ENCODE measurements at places on chromosomes 2 and 18.

DNA sequence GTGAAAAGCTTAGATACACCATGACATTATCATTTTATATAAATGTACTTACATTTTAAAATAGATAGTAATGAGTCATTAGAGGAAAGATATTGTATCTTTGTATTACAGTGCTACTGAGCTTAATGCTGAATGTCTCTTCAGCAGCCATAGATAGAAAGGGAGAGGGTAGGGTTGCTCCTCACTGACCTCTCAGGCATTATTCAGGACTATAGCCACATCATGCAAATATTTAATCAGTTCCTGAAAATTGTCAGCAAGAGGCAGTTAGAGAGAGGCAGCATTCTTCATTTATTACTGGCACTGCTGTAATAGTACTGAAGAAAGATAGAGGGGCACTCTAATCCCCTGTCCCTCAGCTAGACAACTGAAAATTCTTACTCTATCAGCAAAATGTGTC, 242.0 kb upstream of the TANK start:
- DNase-seq = no peak

- DNase-seq = no peak
These were observed 248.6 kb downstream of the SP3 start for GRCh38 chr2:173716458-173717052.

- DNase-seq = no peak
These were observed 23.7 kb upstream of the DSG1 start for GRCh38 chr18:31294199-31294747.

GRCh38 chr2:224562831-224563230, 22.3 kb downstream of the CUL3 start:
- DNase-seq = no peak

- DNase-seq = no peak
These were observed 10.0 kb upstream of the DUSP19 start for GRCh38 chr2:183068561-183068960.

DNA sequence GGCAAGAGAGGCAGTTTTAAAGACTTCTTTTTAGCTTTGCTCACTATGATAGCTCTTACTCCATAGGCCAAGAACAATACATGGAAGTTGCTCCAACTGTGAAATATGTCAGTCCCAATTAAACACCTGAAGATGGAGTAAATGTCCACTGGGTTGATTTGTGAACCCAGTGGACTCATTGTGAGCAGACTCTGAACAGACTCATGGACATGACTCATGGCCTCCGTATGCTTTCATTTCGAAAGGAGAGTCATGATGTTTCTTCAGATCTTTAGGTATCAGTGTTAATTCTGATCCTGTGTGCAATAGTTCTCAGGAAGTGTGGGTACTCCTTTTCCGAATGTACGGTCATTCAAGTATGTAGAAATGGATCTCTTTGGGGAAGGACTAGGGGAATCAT, 5.4 kb upstream of the CWC22 start:
- no peak for DNase-seq

DNA sequence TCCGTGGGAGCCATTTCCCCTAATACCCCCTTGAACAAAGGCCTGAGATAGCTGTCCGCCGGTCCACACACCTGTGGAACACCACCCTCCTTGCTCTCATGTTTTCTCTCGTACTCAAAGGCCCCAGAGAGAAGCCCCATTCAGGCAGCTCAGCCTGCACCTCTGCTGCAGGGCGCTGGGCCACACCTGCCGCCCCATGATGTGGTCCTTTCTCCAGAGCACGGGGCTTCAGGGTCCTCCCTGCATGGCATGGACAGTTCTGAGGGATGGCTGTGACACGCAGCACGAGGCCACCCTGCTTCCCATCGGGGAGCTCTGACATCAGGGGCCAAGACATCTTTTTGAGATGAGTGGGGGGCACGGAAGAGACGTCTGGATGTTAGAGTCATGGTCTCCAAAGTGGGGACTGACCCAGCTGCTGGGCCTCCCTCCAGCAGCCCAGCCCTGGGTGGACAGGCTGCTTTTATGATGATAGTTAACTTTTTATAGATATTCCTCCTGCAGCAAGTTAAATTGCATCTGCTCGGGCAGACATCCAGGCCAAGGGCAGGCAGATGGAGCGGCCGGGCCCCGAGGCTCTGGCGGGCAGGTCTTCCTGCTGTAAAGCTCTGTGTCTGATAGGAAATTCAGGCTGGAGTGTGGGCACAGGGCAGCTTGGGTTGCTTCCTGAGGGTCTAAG, 56.7 kb downstream of the SDC1 start:
- DNase-seq = no peak

- no peak for DNase-seq
These were observed 13.3 kb downstream of the CTIF start for GRCh38 chr18:48552130-48552529.

DNA sequence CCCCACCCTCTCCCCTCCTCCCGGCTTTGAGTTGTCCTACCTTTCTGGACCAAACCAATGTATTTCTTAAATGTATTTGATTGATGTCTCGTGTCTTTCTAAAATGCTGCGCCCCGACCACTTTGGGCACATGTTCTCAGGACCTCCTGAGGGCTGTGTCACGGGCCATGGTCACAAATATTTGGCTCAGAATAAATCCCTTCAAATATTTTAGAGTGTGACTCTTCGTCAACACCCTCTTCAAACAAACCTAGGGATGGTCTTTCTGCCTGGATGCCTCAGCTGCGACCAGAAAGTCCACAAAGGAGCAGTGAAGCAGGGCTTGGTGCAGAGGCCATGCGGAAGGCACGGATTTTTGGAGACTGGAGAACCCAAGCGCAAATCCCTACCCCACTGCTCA, 1.1 kb upstream of the SLC35F6 start:
- no peak for DNase-seq

GRCh38 chr2:168528016-168528415, 71.9 kb downstream of the CERS6 start:
- DNase-seq = no peak

DNA sequence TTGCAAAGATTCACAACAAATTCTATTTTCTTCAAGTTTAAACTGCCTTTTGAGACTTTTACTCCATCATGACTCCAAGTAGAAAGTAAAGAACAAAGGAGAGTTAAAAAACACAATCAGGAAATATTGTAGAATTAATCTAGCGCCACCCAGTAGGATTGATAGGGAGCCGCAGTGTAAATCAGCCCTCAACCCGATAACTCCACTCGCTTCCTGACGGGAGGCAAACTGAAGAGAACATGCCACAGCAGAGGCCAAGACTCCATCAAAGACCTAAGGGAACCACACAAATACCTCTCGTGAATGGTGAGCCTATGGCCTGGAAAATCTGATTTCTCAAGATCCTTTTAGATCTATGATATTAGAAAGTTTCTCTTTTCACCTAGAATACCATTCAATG, 319.0 kb downstream of the STK39 start:
- DNase-seq = no peak

DNA sequence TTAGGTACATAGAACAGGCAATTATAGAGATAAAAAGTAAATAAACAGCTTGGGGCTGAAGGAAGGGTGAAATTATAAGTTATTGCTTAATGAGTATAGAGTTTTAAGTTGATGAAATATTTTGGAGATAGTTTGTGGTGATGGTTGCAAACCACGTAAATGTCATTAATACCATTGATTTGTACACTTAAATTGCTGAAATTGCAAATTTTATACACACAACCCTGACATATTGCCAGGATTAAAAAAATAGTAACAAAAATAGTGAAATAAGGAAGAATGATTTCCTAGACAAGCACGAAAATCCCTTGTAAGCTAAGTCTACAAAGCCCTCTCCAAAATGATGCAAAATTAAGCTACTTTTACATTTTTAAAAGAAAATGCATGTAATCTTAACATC, 46.2 kb upstream of the RAB6D start:
- DNase-seq = no peak

GRCh38 chr18:23844991-23845680, 155.9 kb downstream of the LAMA3 start:
- no peak for DNase-seq

- no peak for DNase-seq
These were observed 232.0 kb downstream of the ANAPC1 start for GRCh38 chr2:111652038-111652437.

- no peak for DNase-seq
These were observed 37.5 kb upstream of the SOS1 start for GRCh38 chr2:39158351-39158750.

GRCh38 chr2:211744379-211744778, 794.2 kb downstream of the ERBB4 start:
- DNase-seq = no peak

- DNase-seq = no peak
These were observed 176.2 kb upstream of the NYAP2 start for GRCh38 chr2:225223301-225223700.

DNA sequence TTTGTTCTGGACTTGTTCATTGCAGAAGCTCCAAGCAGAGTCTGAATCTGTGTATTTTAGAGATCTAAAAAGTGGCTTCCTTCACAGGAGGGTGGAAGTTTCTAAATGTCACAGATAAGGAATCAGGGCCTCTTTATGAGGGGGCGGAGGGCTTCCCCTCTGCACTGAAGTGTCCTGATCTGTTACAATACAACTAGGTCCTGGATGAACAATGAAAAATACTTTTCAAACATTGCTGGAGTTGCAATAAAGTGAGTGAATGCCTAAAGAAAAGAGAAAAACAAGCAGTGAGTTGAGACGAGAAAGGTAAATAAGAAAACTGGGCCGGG, 179.3 kb upstream of the HDAC4 start:
- DNase-seq = no peak

DNA sequence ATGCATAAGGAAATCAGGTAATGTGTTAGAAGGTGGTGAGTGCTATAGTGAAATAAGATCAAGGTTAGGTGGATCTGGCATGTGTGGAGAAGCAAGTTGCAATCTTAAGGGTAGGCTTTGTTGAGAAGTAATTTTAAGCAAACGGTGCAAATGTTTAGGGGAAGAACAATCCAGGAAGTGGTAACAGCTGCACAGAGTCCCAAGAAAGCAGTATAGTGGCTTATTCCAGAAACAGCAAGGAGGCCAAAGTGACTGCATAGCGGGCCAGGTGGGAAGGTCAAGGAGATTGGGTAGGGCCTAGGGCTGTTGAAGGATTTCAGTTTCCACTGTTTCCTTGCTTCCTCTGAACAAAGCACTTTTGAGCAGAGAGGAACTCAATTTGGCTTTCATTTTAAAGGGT, 30.0 kb upstream of the RAB1A start:
- no peak for DNase-seq

DNA sequence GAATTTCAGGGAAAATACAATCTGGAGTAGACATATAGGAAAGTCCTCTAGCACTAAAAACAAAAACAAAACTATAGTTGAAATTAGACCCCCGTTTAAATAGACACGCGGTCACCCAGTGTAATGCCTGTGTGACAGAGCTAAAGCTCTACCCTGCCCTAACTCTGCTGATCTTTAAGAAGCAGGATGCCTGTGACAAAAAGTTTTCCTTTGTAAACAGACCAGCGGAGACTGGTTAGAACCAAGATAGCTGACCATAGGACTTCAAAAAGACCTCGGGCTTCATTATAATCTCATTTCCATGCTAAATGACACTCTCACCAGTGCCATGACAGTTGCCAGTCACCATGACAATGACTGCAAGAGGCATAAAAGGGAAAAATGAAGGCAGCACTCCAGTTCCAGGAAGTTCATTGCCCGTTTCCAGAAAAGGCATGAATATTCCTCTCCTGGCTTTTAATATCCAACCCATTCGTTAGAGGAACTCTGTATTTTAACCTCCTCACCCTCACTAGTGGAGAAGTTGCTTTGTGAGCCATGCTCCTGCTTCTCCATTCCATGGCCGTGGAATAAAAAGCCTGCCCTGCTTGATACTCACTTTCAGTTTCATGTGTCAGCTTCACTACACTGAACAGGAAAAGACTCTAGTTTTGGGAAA, 157.2 kb upstream of the COPS8 start:
- DNase-seq = no peak

DNA sequence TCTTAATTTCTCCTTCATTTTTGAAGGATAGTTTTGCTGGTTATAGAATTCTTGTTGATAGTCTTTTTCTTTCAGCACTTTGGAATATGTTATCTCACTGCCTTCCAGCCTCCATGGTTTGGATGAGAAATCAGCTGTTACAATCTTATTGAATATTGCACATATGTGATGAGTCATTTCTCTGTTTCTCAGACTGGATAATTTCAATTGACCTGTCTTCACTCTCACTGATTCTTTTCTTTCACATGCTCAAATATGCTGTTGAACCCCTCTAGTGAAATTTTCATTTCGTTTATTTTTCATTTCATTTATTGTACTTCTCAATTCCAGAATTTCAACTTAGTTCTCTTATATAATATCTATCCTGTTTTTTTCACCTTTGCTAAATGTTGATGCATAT, 22.2 kb downstream of the PDK1 start:
- no peak for DNase-seq

DNA sequence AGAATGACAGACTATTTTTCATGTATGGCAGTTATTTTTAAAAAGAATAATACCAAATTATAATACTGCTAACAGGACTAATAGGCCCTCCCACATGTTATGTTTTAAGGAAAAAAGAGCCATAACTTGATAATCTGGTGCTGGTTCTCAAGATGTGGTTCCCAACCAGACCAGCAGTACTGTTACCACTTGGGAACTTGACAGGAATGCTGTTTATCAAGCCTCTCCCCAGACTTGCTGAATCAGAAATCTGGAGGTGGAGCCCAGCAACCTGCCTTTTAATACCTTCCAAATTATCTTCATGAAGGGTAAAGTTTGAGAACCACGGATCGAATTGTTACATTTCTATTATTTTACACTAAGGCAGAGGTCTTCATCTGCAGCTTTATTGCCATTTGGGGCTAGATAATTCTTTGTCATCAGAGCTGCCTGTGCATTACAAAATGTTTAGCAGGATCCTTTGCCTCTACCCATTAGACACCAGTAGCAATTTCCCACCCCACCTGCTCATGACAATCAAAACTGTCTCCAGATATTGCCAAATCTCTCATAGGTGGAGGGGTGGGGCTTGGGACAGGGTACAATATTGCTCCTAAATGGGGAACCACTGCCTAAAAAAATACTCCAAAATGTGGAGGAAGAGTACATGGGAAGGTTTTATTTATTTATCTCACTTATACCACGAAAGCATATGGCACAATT, 629.6 kb downstream of the ARHGAP15 start:
- no peak for DNase-seq

- no peak for DNase-seq
These were observed 32.6 kb downstream of the VIT start for GRCh38 chr2:36729067-36729466.

- DNase-seq = no peak
These were observed 72.5 kb upstream of the SMAD2 start for GRCh38 chr18:48002933-48003365.

DNA sequence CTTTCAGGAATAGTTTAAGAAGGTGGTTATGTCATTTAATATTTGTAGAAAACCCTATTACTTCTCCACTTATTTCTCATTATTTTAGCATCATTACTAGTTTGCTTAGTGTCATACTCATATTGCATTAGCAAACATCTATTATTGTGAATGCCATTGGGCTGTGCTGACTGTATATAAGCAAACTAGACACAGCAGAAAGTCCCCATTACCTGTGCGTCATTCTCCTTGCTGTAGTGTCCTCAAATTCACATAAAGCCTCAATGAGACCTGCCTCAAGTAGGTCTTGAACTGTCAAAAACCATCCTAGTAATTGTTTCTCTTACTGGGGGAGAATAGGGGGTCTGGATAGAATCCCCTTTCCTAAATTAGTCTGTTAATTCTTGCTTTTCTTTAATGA, 43.6 kb downstream of the MALT1 start:
- DNase-seq = no peak

GRCh38 chr2:3485166-3485565, 34.2 kb downstream of the ADI1 start:
- DNase-seq = no peak

- DNase-seq = no peak
These were observed 205.3 kb upstream of the CDH20 start for GRCh38 chr18:61127714-61128467.
